Cardiac atrium fibroblast (primary cell): ENCODE measurements at places on chromosomes 5 and 9. TPM values are rescaled to one million over a fixed set of nuclear protein-coding genes. Genes with fewer than 3 reads are reported as not detected.

Gene TYRP1
- total RNA-seq, result 0.32 TPM in 1 of 2 replicates, not detected in the other

Gene MCIDAS
- not detected in 2 replicates for total RNA-seq

Gene PKD2L2
- total RNA-seq, result not detected in 2 replicates

Gene EEIG1
- 6.1 and 6.6 TPM in 2 replicates for total RNA-seq

Gene FCN2
- not detected in 2 replicates for total RNA-seq

Gene SPINK4
- not detected in 2 replicates for total RNA-seq

Gene CACFD1
- total RNA-seq, result 4.2 and 9.9 TPM in 2 replicates

Gene C5orf34
- total RNA-seq, result 1.1 and 4.2 TPM in 2 replicates

Gene PFN3
- total RNA-seq, result not detected in 2 replicates

Gene NEK6
- total RNA-seq, result 65.6 and 66.4 TPM in 2 replicates

Gene RNF183
- not detected in 2 replicates for total RNA-seq

Gene HRH2
- total RNA-seq, result 0.32 TPM in 1 of 2 replicates, not detected in the other

Gene HK3
- 0.65 TPM in 1 of 2 replicates, not detected in the other for total RNA-seq

Gene PIP5K1B
- not detected in 2 replicates for total RNA-seq

Gene FSTL4
- not detected in 2 replicates for total RNA-seq

Gene FCHO2
- 7.4 and 8.4 TPM in 2 replicates for total RNA-seq

Gene SLC34A1
- total RNA-seq, result not detected in 2 replicates

Gene EQTN
- not detected in 2 replicates for total RNA-seq

Gene GDNF
- not detected in 2 replicates for total RNA-seq

Gene TLN1
- total RNA-seq, result 335 and 378 TPM in 2 replicates

Gene ARHGEF28
- total RNA-seq, result 6.0 and 6.5 TPM in 2 replicates

Gene OBP2B
- total RNA-seq, result not detected in 2 replicates

Gene TAF11L5
- total RNA-seq, result not detected in 2 replicates

Gene IL5
- not detected in 2 replicates for total RNA-seq
